ENCODE measurements at places on chromosomes 11 and 22. TPM values are rescaled to one million over a fixed set of nuclear protein-coding genes. Genes with fewer than 3 reads are reported as not detected.

PDE3B gene
- total RNA-seq = not detected

USH1C gene
- not detected for total RNA-seq

GRCh38 chr11:61201476-61201875, 1.8 kb upstream of the PGA3 start:
- no peak for DNase-seq

- DNase-seq = no peak
Measured at GRCh38 chr11:72305077-72305476, 61.1 kb upstream of the PHOX2A start.

DNA sequence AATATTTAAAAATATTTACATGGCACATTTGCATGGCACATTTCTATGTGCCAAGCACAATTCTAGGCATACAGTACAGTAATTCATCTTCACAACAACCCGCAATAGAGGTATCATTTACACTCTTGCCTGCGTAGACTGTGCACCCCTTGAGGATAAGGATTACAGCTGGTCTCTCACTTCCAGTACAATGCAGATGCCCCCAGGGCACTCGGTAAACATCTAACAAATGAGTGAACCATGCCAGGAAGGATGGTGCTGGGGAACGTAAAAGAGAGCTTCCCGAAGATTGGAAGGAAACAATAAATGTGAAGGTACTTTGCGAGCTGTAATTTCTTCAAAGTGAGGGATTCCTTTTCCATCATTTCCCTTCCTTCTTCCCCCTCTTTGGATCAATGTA, 1.3 kb downstream of the PRPF19 start:
- DNase-seq = no peak
